ENCODE measurements at places on chromosomes 3 and 15.

DNA sequence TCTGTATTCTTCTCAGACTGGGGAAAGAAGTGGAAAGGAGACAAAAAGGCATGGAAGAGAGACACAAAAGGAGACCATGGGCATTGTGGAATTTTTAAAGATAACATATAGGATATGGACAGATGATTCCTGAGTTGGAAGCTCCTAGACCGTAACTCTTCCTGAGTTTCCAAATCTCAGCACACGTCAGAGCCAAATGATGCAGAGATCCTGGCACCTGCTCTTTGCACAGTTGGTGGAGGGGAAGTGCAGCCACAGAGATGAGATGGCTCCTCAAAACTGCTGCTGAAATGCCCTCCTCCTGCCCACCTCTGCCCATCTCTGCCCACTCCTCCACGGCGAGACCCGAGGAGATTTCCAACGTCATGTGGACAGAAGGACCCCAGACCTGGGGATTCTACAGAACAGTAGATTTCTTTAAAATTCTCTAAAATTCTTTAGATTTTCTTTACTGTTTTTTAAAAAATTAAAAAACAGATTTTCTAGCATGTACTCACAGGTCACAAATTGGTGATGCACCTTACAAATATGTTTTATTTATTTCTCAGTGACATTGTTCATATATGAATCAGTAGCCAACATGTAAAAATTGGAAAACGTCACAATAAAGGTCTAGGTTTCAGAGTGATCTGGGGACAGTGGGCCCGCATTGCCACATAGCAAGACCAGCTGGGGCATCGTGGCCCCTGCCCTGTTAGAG, 8.1 kb downstream of the CPN2 start:
- DNase-seq, result no peak

DNA sequence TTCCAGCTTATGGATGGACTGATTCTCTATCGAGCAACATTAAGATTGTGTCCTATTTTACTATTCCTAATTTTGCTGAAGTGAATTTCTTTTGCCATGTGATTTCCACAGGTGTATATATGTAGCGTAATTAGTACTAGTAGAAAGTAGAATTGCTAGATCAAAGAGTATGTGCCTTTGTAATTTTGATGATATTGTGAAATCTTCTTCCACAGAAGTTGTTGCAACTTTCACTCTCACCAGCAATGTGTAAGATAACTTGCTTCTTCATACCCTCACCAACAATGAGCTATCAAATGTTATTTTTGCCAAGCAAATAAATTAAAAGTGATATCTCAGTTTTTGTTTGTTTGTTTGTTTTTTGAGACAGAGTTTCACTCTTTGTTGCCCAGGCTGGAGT, 5.4 kb downstream of the PGBD4 start:
- DNase-seq, result no peak

DNA sequence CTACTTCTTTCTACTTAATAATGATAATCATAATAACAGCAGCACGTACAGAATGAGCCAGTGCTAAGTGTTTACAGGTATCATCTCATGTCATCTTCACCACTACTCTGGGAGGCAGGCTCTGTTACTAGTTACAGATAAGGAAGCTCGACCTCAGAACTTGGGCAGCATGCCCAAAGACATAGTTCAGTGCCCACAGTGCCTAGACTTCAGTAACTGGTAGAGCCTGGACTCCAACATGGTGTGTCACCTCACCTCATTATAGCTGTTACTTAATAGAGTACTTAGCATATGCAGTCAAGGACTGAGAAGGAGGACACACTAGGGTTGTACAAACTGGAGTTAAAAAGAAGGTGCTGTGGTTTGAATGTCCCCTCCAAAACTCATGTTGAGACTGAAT, 7.6 kb downstream of the GADL1 start:
- DNase-seq, result no peak

DNA sequence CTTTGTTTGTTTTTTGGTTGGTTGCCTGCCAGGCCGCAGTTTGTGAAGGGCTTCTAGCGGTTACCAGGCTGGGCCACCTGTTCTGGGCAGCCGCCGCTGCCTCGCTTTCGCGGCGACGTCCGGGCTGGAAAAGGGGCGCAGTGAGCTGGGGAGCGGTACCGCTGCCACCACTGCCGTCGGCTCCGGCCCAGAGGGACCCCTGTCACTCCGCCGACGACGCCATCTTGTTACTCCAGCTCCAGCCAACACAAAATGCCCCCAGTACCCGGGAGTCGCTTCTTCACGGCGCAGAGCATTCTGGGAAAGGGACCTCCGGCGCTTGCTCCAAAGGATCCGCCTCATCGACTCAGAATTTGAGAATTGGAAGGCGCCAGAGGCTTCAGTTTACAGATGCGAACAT, 238.8 kb downstream of the CDIN1 start:
- no peak for DNase-seq

- DNase-seq, result no peak
These were observed 59.4 kb upstream of the IMPG2 start for GRCh38 chr3:101379658-101380376.

- DNase-seq, result no peak
These were observed 13.2 kb downstream of the LINS1 start for GRCh38 chr15:100588638-100589242.

Measured in type B pancreatic cell (in vitro differentiated cells).